Cortex of kidney (tissue), 1 donor: ENCODE measurements at places on chromosomes 12 and 14.

GRCh38 chr14:53023325-53023724, 72.5 kb upstream of the FERMT2 start:
- no peak for DNase-seq

DNA sequence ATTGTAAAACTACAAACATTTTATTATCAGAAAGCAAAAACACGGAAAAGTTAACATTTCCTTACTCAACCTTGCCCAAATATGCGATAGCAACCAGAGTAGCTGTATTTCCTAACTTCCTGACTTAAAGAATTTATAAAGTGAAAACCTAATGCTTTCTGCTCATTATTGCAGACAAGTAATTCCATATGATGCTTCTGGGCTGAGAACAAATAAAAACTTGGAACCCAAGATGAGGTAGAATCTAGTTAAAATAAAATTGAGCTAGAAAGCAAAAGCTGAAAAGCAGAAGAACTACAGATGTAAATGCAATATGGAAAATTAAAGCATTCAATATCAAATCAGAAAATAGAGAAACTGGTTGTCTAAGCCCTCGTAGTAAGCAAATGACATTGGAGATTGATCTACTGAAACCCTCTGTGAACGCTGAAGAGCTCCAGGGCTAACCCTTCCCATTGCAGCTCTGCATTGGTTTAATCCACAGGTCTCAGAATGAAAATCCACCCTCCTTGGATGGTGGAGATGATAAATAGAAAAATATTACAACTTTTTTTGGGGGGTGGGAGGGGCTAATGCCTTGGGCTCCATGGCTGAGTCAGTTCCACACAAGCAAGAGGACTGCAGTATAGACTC, 40.7 kb downstream of the CORO1C start:
- DNase-seq, result no peak

GRCh38 chr14:60332869-60333268, 83.8 kb downstream of the PPM1A start:
- DNase-seq, result no peak

- no peak for DNase-seq
Measured at GRCh38 chr12:79451978-79452377, 238.8 kb downstream of the PAWR start.

DNA sequence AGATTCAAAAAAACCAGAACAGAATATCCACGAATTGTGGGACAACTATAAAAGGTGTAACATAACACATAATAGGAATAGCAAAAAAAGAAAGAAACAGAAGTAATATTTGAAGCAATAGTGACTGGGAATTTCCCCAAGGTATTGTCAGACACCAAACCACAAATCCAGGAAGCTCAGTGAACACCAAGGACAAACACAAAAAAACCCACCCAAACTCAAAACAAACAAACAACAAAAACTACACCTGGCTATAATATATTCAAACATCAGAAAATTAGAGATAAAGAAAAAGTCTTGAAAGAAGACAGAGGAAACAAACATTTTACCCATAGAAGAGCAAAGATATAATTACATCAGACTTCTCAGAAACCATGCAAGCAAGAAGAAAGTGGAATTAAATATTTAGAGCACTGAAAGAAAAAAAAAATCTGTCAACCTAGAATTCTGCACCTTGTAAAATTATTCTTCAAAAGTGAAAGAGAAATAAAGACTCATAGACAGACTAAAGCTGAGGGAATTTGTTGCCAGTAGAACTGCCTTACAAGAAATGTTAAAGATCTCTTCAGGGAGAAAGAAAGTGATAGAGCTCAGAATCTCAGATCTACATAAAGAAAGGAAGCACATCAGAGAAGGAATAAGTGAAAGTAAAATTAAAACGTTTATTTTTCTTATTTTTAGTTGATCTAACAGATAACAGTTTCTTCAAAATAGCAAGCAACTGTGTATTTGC, 12.1 kb upstream of the HMGA2 start:
- no peak for DNase-seq

- DNase-seq, result no peak
Measured at GRCh38 chr12:105026411-105026810, 40.3 kb downstream of the NOPCHAP1 start.

DNA sequence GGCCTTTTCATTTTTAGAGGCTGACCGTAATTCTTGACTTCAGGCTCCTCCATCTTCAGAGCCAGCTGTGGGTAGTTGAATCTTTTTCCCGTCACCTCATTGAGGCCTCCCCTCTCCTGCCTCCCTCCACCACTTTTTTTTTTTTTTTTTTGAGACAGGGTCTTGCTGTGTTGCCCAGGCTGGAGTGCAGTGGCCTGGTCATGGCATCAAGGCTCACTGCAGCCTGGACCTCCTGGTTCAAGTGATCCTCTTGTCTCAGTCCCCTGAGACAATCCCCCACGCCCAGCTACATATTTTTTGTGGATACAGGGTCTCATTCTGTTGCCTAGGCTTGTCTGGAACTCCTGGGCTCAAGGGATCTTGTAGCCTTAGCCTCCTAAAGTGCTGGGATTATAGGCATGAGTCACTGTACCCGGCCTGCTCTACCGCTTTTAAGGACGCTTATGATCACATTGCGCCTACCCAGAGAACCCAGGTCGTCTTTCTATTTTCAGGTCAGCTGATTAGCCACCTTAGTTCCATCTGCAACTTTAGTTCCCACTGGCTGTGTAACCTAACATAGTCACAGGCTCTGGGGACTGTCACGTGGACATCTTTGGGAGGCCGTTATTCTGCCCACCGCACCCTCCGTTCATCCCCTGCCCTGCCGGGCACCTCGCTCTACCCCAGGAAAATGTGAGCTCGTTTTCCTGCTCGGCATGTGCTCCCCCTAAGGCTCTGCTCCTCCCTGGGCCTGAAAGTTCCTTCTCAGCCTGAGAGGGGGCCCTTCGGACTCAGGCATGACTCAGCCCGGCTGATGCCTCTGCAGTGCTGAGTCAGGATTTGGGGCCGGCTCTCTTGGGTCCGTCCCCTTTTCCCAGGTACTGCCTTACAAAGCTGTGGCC, 13.4 kb downstream of the TNFAIP2 start:
- DNase-seq, result no peak

DNA sequence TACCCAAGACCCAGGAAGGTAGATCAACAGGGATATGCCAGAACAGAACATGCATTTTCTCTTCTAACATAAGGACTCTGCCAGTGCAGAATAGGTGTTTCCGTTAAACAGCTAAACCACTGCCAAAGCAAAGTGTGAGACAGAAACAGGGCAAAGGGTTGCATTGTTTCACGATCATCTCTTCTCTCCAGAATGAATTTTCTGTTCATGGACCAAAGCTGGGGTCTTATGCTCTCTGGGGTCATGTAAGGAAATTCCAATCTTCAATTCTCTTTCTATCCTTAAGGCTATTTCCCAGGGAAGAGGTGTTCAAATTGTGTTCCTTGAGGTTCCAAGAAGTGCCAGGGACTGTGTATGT, 10.9 kb downstream of the PSMB5 start:
- DNase-seq, result no peak

DNA sequence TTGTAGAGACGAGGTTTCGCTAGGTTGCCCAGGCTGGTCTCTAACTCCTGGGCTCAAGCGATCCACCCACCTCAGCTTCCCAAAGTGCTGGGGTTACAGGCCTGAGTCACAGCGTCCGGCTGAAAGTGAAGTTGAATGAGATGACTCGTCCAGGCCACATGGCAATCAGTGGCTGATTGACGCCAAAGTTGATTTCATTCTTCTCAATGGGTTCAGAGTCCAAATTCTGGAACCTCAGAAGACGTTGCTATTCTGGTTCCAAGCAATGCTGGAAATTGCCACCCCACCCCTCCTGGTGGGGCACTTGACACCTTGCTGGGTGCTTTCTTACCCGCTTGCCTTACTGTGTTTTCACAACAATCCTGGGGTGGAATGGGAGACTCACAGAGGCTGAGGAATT, 14.9 kb downstream of the ABCB9 start:
- DNase-seq, result no peak

GRCh38 chr14:23469906-23470403, 452 bp downstream of the NGDN start:
- no peak for DNase-seq

- DNase-seq, result no peak
Measured at GRCh38 chr14:105217774-105218173, 30.6 kb upstream of the BTBD6 start.

- no peak for DNase-seq
Measured at GRCh38 chr12:122807651-122808050, 27.6 kb upstream of the HIP1R start.

- DNase-seq, result no peak
Measured at GRCh38 chr12:92608151-92609091, 94.4 kb upstream of the PLEKHG7 start.

- no peak for DNase-seq
Measured at GRCh38 chr12:4268329-4269181, 5.0 kb upstream of the CCND2 start.

DNA sequence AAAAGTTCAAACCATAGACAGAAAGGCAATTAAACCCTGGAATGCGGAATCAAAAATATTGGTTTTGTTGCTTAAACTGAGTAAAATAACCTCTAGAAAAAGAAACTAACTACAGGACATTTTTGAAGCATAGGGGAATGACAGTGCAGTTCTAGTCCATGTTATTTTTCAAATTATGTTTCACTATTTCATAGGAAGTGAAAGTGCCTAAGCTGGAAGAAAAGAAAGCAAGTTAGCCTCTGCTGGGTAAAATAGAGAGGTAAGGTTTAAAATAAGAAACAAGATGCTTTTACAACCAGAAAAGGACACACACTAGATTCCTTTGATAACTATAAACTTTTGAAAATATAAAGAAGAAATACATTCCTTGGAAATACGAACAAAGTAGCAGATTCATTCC, 1.1 kb downstream of the CLECL1 start:
- DNase-seq, result no peak

DNA sequence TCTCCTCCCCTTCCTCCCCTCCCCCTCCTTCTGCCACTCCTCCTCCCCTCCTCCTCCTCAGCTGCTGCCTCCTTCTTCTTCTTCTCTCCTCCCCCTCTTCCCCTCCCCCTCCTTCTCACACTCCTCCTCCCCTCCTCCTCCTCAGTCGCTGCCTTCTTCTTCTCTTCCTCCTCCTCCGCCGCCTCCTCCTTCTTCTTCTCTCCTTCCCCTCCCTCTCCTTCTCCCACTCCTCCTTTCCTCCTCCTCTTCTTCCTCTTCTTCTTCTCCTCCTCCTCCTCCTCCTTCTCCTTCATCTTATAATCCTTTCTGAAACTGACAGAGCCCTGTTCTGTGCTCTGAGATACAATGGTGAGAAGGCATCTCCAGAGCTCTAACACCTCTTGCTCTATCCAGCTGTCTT, 73.1 kb upstream of the DCD start:
- no peak for DNase-seq

DNA sequence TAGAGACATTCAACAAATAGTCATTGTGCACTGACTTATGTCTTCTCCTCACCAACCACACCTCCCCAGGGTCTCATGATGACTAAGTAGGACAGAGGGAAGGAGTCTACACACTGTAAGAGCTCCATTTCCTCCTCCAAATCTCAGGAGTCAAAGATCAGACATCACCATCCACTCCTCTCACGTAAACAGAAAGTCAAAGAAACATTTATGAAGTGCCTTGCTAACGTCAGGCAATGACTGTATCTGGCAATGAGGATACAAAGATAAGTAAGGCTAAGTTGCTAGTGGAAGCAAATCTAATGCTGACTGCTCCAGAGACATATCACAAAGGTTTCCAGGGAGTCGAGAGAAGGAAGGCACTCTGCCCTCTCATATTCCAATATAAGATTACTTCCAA, 88.9 kb downstream of the SLC2A13 start:
- DNase-seq, result no peak

DNA sequence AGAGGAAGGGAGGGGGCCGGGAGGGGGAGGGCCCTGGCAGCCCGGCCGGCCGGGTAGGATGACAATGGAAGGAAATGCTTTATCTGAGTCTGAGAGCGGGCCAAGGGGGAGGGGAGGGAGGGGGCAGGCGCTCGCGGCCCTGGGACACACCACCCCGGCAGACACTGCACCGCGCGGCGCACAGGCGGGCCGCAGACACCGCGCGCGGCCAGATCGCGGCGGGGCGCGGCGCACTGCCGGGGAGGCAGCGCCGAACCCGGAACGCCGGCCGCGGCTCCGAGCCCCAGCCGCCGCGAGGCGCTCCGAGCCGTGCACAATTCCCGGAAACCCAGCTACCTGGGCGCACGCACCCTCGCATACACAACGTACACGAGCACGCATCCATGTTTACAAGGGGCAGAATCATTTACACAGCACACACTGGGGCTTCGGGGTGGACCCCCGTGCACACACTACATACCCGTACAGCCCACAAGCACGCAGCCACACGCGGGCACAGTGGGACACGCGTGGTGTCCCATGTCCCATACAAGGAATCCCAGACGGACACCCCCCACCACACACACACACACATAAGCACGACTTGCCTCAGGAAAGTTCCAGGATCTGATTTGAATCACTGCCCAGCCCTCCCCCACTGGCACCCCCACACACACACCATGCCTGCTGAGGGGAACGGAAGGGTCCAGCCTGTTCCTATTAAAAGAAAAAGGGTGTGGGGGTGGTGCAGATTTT, at the start of gene HDAC7:
HDAC7 (minus strand) TSS at position 8 of the 735 bp plus-strand sequence. CDS start 118 bp downstream, outside the sequence.
- no peak for DNase-seq

DNA sequence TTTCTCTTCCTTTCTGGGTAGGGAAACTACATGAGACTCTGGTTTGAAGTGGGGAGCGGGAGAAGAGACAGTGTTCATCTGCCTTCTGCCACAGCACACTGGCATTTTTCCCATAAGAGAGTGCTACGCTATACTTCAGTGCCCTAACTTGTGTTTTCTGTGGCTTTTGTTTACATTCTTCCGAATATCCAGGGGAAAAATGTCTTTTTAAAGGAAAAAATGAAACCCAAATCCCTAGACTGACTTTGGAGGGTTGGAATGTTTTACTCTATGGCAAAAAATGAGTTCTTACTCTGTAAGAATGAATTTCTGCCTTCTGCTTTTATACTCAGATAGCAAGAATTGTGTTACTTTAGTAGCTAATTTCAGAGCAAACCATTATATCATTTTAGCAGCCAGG, 88.1 kb upstream of the TMEM263 start:
- no peak for DNase-seq

DNA sequence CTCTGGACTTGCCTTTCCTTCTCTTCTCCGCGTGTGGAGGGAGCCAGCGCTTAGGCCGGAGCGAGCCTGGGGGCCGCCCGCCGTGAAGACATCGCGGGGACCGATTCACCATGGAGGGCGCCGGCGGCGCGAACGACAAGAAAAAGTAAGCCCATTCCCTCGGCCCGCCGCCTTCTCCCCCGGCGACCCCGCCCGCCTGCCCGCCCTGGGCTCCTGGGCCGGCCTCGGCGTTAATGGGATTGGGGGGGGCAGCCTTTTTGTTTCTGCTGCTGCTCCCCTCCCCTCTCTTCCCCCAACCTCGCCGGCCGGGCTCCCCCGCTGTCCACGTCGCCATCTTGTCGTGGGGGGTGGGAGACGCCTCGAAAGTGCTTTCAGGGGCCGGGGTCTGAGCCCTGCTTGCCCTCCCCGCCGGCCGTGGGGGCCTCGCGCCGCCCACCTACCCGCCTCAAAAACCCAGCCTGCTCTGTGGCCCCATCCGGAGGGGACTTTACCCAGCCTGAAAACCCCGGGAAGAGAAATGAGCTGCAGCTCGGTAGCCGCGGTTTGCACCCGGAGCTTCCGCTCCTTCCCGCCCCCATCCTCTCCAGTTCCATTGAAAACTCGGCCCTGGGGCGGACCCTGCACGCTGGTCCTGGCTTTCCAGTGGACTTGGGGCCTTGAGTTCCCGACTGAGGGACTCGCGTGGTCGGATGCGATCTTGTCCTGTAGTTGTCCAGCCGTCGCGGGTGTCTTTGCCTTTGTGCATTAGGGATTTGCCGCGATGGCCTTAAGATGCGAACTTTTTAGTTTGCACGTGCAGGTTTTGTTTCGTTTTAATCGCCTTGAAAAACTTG, 598 bp downstream of the HIF1A start:
- DNase-seq, result no peak

GRCh38 chr14:23362200-23362599, 2.8 kb downstream of the EFS start:
- no peak for DNase-seq

GRCh38 chr14:49058511-49058910, 527.7 kb downstream of the RPS29 start:
- DNase-seq, result no peak
